ENCODE measurements at places on chromosomes 12 and 14.

DNA sequence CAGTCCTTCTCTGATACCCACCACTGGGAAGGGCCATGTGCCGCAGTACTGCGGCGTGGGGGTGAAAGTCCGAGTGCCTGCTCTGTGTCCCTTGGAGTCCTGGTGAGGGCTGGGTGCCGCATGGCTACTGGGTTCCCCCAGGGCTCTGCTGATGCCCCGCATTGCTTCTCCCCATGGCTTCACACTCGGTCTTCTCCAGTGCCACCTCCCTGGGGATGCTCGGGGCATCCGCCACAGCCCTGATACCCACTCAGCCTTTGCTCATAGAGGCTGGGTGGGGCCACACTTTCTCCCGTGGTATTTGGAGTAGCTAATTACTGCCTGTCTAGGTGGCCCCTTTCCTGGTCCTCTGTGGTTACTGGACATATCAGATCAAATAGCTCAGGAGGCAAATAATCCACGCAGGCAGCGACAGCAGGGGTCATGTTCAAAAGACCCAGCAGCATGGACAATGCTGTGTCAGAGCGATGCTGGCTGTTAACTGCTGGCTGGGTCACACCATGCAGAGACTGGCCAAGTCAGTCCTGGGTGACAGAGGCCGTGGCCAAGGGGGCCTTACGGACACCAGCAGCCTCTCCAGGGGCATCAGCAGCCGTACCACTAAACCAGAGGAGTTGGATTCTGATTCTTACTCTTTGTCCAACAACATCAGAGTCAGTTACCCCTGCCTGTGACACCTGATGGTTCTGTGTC, 106.5 kb downstream of the ADGRD1 start:
- DNase-seq = no peak

DNA sequence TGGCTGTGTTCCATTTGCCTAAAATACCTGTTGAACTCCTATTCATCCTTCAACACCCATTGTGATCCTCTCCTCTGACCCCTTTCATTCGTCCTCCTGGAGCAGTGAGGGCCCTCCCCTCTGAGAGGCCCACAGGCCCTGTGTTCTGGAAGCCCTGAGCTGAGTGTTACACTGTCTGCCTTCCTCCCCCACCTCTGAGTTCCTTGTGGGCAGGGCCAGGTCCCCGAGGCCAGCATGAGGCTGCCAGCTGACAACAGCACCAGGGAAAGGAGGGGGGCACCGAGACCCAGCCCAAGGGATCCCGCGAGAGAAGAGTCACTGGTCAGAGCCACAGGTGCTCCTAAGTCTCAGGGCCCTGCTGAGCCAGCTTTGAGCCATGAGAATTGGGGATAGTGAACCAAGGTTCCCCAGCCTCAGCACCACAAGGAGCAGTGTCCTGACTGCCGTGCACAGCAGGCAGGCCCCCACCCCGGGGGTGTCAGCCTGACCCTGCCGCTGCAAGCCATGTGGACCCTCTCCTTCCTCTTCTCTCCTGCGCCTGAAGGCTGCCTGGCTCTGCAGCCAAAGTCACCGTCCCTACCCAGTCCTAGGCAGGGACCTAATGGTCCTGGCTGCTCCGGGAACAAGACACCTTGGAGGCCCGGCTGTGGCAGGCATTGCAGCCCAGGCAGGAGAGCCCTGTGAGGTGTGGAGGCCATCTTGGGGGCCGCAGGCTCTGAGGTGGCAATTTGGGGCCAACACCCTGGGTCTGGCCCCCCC, 52.5 kb downstream of the BEGAIN start:
- DNase-seq = no peak

- DNase-seq = no peak
These were observed 19.0 kb downstream of the SLC41A2 start for GRCh38 chr12:104939089-104939488.

DNA sequence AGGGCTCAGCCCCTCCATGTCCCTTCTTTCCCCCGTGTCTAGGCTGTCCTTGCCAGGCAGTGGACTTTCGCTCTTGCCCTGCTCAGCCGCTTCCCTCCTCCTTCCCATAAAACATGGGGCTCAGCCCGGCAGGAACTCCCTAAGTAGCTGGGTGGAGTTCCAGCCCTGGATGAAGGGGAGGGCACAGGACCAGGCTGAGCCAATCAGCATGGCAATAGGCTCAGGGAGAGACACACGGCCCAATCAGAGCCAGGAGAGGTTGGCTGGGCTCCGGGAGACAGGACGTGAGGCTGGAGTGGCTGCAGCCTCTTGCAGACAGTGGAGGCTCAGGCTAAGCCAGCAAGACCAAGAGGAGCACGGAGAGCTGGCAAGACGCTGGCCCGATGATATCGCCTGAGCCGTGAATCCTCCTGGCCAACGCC, 54.3 kb downstream of the GALNT9 start:
- no peak for DNase-seq

GRCh38 chr12:172732-173161, 41.2 kb downstream of the SLC6A12 start:
- DNase-seq = no peak

Data from activated T-helper 2 cell treated with anti-CD3 and anti-CD28 coated beads, Interferon-gamma antibody, Interleukin-2, Interleukin-4, amounts not matched to agents 10 μg/mL and 5 μg/mL and 100 μg/mL, durations not matched to agents 14 hours and 24 hours and 36 hours (primary cell).